Fibroblast of gingiva (primary cell): ENCODE measurements at places on chromosomes 5 and 9.

- DNase-seq: no peak
These were observed 111.1 kb downstream of the PAM start for GRCh38 chr5:102866237-102866600.

GRCh38 chr9:117365438-117365837 is 49.4 kb downstream of the ASTN2 start:
- no peak for DNase-seq

DNA sequence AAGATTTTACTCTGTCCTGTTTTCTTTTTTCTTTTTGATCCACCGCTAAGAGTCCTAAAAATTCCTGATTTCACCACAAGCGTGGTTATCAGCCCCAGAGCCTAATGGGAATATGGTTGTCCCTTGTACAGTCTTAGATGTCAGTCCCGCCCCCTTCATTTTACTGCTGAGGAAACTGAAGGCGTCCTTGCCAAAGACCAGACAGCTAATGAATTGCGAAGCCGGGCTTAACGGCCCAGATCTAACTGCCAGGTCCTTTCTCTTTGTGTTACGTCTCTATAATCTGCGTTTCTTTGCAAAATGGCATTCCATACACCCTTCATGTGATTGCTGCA is 497 bp downstream of the NSA2 start:
- DNase-seq: peak; percentile 63

DNA sequence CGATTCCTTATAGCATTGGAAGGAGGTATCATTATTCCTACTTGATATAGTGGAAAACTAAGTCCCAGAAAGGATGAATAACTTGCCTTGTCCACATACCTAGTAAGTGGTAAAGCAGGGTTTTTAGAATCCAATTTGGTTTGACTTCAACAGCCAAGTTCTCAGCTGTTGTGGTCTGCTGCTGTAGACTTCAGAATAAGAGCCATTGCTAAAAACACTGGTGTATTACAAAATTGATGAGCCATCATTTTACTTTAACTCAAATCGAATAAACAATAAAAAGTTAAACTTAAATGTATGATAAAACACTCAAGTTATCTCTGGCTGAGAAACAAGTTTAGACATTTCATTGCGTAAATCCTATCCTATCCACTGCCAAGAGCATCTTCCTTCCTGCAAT is 610.8 kb downstream of the TLE1 start:
- DNase-seq: no peak

- no peak for DNase-seq
These were observed 74.5 kb upstream of the MAP3K1 start for GRCh38 chr5:56740868-56741267.

- DNase-seq: no peak
These were observed 80.1 kb upstream of the TNFAIP8 start for GRCh38 chr5:119275601-119276173.

DNA sequence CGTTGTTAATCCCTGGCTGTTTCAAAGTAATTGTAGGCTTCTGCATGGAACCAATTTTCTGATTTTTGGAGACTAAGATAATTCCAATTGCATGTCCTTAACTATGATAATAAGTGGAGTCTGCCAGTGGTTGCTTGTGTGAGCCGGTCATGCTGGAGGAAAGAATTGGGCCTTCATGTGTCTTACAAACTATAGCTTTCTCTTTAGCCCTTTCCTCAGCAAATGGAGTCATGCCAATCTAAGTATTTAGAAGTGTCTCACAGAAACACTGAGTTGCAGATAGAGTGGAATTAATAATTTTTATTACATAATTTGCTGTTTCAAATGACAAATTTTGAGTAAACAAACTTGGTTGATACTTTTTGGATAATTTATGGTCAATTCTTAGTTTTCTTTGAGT is 200.4 kb downstream of the FBXL7 start:
- DNase-seq: no peak

GRCh38 chr9:72280913-72281500 is 84.0 kb downstream of the ZFAND5 start:
- DNase-seq: peak; percentile 64

DNA sequence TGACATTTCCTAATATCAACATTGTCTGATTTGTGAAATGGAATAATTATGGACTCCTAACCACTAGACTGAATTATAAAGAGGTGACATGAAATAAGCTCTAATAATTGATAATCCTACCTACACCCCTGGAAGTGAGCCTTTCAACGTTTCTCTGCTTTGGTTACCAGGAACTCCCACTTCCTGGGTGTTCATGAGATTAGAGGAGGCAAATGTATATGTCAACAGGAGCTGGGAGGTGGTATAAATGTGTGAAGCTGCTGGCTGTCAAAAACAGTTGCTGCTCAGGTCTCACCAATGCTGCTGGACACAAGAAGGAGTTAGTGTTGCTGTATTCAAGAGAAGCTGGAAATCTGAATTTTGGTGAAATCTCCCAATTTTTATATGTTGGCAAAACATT is 96.8 kb downstream of the CAMK4 start:
- no peak for DNase-seq

- peak; percentile 74 for DNase-seq
These were observed 811.0 kb downstream of the NR2F1-AS1 start for GRCh38 chr5:92769978-92770377.

- no peak for DNase-seq
These were observed 52.5 kb upstream of the CDKN2AIPNL start for GRCh38 chr5:134463991-134464760.

- no peak for DNase-seq
These were observed 807.9 kb downstream of the PRELID2 start for GRCh38 chr5:145027286-145027685.

DNA sequence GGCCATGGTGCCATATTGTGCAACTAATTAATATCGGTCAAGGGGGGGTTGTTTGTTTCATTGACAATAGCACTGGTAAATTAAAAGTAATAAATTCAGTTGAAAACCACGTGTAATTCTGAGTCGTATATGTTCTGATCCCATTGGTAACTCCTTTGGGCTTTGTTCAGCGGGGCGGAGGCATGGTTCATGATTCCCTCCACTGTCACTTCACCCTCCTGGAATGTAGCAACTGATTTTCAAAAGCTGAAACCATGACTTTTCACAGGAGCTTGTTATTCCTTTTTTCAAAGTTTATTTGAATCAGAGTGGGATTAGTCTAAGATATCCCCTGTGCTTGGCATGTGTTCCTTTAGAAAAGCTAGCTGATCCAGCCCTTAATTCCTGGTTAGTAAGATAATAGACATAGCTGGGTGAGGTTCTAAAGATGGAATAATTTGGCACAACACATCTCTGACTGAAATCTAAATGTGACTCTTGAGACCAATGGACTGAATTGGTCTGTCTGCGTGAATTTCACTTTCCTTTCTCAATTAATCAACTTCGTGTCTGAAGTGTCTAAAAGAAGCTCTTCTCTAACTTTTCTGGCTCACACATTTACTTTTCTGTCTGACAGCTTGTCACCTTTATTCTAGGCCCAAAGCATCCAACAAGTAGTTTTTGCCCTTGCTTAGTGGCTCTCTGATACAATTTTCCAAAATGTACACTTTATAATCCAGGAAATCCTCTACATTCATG is 185.7 kb upstream of the VCAN start:
- DNase-seq: no peak

DNA sequence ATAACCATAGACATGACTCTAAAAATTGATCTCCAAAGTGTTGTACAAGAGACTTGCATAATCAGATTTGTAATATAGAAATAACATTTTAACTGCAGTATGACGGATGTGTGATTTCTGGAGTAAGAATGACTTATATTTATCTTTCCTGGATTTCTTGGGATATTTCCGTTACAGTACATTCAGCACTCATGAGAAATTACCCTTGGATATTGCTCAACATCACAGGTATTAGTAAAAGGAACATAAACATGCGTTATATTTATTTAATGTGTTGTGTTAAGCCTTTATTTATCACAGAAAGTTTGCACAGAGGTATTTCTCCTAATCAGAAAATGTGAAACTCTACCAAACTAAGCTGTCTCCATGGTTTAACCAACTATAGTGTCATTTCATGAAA is 1823.9 kb upstream of the C9orf72 start:
- no peak for DNase-seq

DNA sequence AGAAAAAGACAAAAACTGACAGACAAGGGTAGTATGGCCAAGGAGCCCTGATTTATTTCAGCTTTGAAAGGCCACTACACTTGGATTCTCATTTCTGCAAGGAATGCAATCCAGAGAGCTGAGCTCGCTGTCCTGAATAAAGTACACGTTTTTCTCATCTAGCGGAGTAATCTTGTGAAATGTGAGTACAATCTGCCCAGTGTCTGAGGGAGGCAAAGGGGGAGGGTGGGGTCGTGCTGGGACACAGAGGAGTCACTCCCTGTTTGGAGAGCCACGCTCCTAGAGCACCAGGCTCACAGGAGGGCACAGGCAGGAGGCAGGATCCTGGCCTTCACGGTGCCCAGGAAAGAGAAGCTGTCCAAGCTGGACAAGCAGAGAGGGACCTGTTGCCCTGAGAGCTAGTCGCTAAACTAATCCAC is 51.0 kb upstream of the IFNK start:
- DNase-seq: peak; percentile 54

DNA sequence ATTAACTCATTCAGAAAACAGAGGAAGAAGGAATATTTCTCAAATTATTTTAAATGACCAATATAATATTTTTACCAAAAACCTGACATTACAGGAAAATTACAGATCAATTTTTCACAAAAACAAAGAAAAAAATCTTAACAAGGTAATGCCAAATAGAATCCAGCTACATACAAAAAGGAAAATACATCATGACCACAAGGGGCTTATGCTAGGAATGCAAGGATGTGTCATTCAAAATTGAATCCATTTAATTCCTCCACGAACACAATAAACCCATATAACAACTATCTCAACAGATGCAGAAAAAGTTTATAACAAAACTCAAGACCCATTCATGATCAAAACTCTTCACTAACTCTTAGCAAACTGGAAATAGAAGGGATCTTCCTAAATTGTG is 239.8 kb downstream of the EPB41L4A start:
- DNase-seq: no peak

GRCh38 chr5:170612256-170612678 is 108.4 kb downstream of the KCNIP1 start:
- no peak for DNase-seq

- DNase-seq: no peak
These were observed 21.1 kb downstream of the SMAD5 start for GRCh38 chr5:136153581-136154236.

GRCh38 chr5:176836811-176837706 is 26.7 kb downstream of the UNC5A start:
- no peak for DNase-seq

GRCh38 chr9:34485822-34486221 is 27.2 kb downstream of the DNAI1 start:
- no peak for DNase-seq

DNA sequence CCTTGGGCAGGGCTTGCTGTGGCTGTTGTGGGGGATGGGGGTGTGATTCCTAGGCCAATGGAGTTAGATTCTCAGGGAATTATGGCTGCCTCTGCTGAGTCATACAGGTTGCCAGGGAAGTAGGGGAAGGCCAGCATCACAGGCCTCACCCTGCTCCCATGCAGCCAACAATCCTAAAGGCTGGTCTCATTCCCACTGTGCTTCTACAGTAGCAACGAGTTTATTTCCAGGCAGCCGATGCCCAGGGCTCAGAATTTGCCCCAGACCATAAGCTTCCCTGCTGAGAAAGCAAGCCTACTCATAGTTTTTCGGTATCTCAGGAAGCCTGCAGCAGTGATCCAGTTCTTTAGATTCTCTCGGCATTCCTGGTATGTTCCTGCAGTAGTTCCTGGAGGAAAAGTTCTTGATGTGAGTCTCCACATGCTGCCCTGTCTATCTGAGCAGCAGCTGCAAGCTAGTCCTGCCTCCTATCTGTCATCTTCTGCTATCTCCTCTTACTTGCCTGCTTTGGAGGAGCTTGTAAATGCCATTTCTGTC is 59.3 kb upstream of the SELENOP start:
- no peak for DNase-seq

DNA sequence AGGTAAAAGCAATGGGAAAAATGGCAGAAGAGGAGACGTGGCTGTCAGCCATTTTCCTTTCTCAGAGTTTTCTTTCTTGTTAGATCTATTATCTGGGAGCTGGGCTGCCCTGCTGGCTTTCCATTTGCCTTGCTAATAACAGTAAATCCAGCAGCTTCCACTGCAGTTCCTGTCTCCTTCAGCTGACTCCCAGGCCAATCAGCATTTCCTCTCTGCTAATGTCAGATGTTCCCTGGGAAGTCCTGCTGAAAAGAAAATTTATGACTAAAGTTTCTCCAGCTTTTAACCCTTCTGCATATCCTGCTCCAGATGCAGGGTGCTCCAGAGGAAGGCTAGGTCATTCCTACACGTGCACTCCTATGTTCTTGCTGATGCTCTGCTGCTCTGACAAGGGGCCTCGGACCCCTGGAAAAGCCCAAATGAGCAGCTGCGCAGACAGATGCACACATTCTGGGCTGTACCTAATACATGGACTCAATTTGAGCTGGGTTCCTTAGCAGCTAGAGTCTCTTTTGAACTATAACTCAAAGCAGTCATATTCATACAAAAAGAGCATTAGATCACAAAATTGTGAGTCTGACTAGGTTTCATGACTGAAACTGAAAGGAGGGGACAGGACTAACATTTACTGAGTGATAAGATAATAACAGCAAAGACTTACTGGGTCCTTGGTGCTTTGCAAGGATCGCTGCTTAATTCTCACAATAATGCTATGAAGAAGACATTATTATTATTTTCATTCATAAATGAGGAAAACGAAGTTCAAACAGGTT is 182.2 kb downstream of the MAPKAP1 start:
- no peak for DNase-seq

GRCh38 chr9:136865041-136865767 is 904 bp downstream of the EDF1 start:
- no peak for DNase-seq

- no peak for DNase-seq
These were observed 29.7 kb upstream of the F2RL2 start for GRCh38 chr5:76652809-76653414.

DNA sequence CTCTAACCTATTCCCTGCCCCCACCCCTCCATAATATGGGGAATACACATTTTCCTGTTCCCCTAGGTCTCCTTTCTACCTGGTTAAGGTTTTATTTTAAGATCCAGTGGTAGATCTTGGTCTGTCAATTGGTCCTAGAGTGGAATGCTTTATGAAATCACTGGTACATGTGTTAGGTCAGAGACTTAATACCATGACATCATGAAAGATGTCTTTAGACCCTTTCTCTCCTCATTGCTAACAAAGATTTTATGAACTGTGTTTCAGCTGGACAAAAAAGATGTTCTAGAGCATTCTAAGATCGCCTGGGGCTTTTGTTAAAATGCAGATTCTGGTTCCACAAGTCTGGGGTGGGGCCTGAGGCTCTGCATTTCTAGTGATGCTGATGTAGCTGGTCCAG is 9.1 kb downstream of the GSN start:
- DNase-seq: no peak
